ENCODE measurements at places on chromosomes 2 and 18. TPM values are rescaled to one million over a fixed set of nuclear protein-coding genes. Genes with fewer than 3 reads are reported as not detected.

DNAJB2 gene
- 56.4 TPM for total RNA-seq

DSG1 gene
- total RNA-seq: 0.06 TPM

HTR2B gene
- total RNA-seq: 16.9 TPM

TRIM54 gene
- 10.4 TPM for total RNA-seq

ARHGEF4 gene
- 6.7 TPM for total RNA-seq

LYG1 gene
- total RNA-seq: 1.1 TPM

TFCP2L1 gene
- total RNA-seq: 68.4 TPM

C2orf78 gene
- total RNA-seq: not detected

TMEM247 gene
- not detected for total RNA-seq

SERPINB10 gene
- 1.2 TPM for total RNA-seq

FAM237A gene
- not detected for total RNA-seq

TDRD15 gene
- total RNA-seq: 0.06 TPM

GPR39 gene
- total RNA-seq: 4.3 TPM

IL1F10 gene
- total RNA-seq: not detected

CXCR1 gene
- 1.4 TPM for total RNA-seq

MAP3K19 gene
- 0.12 TPM for total RNA-seq

UCN gene
- total RNA-seq: 2.5 TPM

ACSL3 gene
- 71.1 TPM for total RNA-seq

RBM43 gene
- total RNA-seq: 11.5 TPM

NR4A2 gene
- 2.3 TPM for total RNA-seq

FTCDNL1 gene
- total RNA-seq: 1.8 TPM

ZBTB7C gene
- total RNA-seq: 9.7 TPM

MRPS5 gene
- total RNA-seq: 61.4 TPM

POLE4 gene
- 25.9 TPM for total RNA-seq

RGPD4 gene
- not detected for total RNA-seq

DUSP11 gene
- total RNA-seq: 40.6 TPM

SCG2 gene
- total RNA-seq: 1.1 TPM

DTYMK gene
- total RNA-seq: 24.6 TPM

INPP5D gene
- 23.4 TPM for total RNA-seq

TYMS gene
- total RNA-seq: 42.2 TPM

IL18RAP gene
- total RNA-seq: 0.35 TPM

SNED1 gene
- 35.0 TPM for total RNA-seq

GAL3ST2 gene
- 0.82 TPM for total RNA-seq

MRPL19 gene
- 71.9 TPM for total RNA-seq

STK39 gene
- 15.3 TPM for total RNA-seq

RND3 gene
- 40.0 TPM for total RNA-seq

TUBA3E gene
- total RNA-seq: not detected

BOLL gene
- total RNA-seq: 0.23 TPM

SLC19A3 gene
- total RNA-seq: 15.9 TPM

GULP1 gene
- 59.0 TPM for total RNA-seq

NEMP2 gene
- 6.8 TPM for total RNA-seq

FEV gene
- total RNA-seq: 1.3 TPM

EPB41L3 gene
- 63.1 TPM for total RNA-seq

CAPN14 gene
- total RNA-seq: 0.12 TPM

CNPPD1 gene
- 39.4 TPM for total RNA-seq

MEP1B gene
- not detected for total RNA-seq

ALPG gene
- not detected for total RNA-seq

RAX gene
- not detected for total RNA-seq

FAM228A gene
- 1.7 TPM for total RNA-seq

OSBPL6 gene
- total RNA-seq: 2.3 TPM

GAREM2 gene
- total RNA-seq: 3.7 TPM

MC5R gene
- 0.47 TPM for total RNA-seq

SCYGR4 gene
- not detected for total RNA-seq

IL1A gene
- total RNA-seq: 0.41 TPM

CCDC68 gene
- total RNA-seq: 9.3 TPM

LCT gene
- 0.06 TPM for total RNA-seq

TTN gene
- total RNA-seq: 416 TPM

TSPYL6 gene
- total RNA-seq: not detected

All from metanephros (tissue), 2 donors.